Right cardiac atrium (tissue), 5 donors: ENCODE measurements at places on chromosomes 12 and 14.

- DNase-seq: no peak
Measured at GRCh38 chr12:21542403-21542802, 16.3 kb downstream of the SPX start.

GRCh38 chr12:77064896-77065360, 441 bp downstream of the E2F7 start:
- peak; percentile 63 for DNase-seq

GRCh38 chr12:120874547-120875245, 29.5 kb downstream of the SPPL3 start:
- DNase-seq: no peak

- no peak for DNase-seq
Measured at GRCh38 chr14:94649543-94650443, 37.6 kb downstream of the SERPINA3 start.

- no peak for DNase-seq
Measured at GRCh38 chr14:72439707-72440106, 454.2 kb downstream of the DPF3 start.

- no peak for DNase-seq
Measured at GRCh38 chr14:88868558-88869159, 44.2 kb downstream of the TTC8 start.

DNA sequence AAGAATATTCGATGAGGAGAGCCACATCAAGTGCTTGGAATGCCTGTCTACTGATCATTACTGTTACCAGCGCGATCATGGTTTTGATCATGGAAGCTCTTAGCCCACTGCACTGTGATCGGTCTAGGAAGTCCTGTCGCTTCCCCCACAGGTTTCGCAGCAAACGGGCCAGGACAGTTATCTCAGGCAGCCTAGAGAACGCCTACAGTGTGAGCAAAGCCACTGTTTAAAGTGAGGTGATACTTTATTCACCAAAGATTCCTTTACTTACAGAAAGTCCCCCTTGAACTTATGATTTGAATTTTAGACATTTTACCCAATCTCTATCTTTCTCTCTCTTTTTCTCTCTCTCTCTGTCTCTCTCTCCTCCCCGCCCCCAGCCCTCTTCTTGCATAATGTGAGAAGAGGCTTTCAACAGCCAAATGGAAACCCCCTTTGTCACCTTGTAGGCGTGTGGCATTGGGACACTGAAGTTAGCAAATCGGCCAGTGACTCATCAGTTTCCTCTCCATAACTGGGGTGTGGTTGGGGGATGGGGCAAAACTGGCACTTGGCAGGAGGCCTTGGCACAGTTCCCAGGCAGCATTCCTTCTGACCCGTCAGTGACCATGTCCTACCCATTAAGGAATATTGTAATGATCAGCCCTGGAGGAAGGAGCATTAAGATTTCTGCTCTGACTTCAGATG, 214.8 kb downstream of the CHST11 start:
- DNase-seq: peak; percentile 90

- DNase-seq: no peak
Measured at GRCh38 chr14:36520601-36521525, 831 bp upstream of the NKX2-1 start.

DNA sequence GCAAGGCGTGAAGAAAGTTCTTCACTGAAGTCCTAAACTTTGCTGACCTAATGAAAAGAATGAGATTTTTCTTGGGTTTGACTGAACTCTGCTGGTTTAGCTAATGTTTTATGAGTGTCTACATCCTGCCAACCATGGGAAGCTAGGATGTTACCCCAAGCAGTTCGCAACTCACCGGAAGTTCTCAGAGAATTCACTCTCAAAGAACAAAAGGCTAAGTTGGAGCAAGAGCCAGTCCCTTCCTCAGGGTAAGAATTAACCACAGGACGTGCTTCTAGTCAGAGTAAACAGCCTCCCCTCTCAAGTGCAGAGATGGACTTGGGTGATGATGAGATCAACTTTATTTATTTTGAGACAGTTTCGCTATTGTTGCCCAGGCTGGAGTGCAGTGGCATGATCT, 37.3 kb downstream of the TCHP start:
- DNase-seq: no peak

DNA sequence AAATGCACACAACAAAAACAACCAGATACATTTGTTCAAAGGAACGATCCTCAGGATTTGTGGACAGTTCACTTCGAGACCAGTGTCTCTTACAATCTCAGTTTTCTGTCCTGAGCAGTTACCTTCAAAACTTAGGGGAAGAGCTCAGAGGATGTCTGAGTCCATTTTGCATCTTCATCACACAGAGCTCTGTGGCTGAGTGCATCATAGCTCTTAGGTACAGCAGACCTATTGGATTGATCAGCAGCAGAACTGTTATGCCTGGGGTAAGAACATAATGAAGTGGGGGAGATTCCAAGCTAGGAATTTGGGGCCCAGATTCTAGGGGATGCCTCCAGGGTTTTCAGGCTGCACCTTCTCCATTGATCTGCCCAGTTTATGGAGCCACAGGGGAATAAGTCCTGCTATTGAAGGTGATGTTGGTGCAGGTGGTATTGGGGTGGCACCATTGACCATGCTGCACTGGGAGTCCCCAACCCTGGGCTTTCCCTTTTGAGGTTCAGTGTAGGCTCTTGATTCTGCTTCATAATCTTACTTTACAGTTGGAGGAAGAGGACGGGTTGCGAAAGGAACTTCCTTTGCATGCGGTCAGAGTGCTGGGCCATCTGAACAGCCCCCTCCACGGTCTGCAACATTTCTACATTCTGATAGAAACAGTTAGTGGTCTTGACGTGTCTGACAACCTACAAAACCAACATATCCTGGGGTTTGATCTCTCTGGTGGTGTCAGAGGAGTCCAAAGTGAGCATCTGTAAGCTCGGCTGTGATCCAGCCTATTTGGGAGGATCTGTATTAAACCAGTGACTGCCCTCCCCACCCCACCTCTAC, 112.8 kb downstream of the CHST11 start:
- no peak for DNase-seq

- DNase-seq: no peak
Measured at GRCh38 chr12:127052511-127053232, 1214.3 kb upstream of the TMEM132C start.

DNA sequence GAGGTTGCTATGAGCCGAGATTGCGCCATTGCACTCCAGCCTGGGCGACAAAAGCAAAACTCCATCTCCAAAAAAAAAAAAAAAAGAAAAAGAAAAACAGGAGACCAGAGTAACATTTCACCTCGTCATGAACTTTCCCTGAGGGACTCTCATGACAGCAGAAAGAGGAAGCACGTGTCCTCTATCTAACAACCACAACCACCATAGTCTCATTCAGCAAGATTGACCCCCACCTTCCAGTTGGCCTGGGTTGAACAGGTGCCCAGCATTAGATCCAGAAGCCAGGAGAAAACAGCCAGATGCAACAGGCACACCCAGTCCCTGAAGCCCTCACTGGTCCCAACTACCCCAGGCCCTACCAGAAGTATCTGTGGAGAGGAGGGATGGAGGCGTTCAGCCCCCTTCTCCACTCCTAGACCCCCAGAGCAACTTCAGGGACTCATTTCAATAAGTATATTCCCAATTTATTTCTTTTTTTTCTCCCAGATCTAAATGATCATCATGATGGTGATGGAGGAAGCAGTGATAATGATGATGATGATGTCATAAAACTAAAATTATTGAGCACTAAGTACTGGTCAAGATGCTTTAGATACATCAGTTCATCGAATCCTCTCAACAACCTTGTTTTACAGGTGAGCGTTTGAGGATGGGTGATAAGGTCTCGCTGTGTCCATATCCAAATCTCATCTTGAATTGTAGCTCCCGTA, 235.0 kb downstream of the EFCAB11 start:
- no peak for DNase-seq

DNA sequence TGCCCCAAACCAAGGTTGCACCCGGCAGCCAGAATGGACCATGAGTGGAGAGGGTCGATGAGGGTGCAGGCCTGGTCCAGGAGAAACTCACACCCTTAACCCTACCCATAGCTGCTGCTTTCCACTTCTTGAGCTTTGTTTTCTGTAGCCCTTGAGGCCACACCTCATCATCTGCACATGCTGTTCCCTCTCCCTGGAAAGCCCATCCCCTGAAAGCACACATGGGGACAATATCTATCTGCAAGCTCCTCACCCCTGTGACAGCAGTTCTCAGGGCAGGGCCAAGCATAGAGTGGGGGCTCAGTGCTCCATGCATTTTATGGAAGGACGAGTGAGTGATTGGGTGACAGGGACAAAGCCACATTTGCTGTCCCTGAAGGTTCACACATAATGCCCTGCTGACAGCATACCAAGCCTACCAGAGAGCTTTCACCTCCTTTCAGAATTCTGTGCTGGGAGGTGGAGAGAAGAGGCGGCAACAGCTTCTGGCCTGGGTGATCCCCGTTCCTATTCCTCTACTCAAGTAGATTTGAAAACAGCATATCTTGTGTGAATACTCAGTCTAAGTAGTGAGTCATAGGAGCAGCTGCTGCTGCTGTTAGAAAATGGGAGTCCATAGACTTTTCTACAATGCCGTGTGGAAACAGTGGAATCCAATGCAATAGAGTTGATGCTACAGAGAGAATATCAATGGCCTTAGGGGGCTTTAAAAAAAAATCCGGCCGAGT, 44.6 kb downstream of the SRGAP1 start:
- no peak for DNase-seq

GRCh38 chr12:88985011-88985410, 367.3 kb downstream of the DUSP6 start:
- DNase-seq: no peak

DNA sequence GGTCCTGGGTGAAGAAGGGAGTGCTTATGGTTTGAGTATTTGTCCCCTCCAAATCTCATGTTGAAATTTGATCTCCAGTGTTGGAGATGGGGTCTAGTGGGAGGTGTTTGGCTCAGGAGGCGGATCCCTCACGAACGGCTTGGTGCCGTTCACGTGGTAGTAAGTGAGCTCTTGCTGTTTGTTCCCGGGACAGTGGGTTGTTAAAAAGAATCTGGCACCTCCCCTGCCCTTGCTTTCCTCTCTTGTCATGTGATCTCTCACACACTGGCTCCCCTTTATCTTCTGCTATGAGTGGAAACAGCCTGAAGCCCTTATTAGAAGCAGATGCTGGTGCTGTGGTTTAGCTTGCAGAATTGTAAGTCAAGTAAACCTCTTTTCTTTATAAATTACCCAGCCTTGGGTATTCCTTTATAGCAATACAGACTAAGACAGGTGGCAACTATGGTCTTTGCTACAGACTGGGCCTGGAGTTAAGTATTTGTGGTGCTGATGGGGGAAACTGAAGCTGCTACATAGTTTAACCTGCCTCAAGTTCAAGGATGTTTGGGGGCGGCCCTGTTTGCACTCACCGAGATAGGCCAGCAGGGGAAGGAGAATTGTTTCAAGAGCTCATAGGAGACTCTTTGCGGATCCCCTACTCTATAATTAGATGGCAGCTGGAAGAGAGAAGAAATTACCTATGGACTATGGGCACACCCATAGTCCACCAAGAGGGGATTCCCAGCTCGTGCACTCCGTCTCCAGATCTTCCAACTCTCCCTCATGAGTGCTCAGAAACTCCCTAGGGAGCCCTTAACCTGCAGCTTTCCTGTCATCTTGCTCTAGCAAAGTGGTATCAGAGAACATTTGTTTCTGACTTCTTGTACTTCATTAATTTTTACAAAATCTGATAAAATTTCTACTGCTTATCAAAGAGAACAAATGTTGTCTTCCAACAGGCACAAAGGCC, 164.6 kb downstream of the SLC15A5 start:
- no peak for DNase-seq
